ENCODE measurements at places on chromosomes 16 and 17. TPM values are rescaled to one million over a fixed set of nuclear protein-coding genes. Genes with fewer than 3 reads are reported as not detected.

DNA sequence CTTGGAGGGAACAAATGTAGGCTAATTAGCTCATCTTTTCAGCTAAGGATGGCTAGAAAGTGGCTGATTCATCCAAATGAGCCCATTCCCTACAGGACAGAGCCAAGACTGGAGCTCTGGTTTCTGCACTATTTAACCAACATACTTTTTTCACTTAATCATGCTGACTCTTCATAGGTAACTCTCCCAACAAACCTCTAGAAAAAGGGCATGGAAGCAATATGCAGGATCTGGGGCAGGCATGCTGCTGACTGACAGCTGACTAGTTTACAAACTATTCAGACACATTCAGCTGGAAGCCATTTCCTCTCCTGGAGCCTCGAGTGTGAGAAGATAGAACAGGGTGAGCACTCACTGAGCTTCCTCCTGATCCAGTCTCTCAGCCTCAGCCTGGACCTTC lies 6.2 kb downstream of the BECN1 start:
- DNase-seq, result no peak

CSF3 gene
- not detected for total RNA-seq

HYDIN gene
- total RNA-seq, result 0.80 TPM

DNA sequence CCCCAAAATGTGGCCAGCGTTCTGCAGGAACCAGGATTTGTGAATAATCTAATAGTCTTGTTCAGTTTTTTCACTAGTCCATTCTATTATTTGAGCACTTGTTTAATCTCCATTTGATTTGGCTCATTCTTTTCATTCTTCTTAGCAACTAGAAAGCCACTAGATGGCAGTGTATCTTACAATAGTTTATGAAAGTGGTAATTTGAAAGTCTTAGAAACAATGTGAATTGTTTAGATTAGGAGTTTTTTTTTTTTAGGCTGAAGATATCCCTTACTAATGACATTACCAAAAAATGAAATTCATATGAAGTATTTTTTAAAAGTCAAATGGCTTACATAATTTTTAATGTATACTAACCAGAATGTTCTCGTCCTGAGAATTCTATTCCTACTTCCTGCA lies 6.7 kb downstream of the ERI2 start:
- no peak for DNase-seq

FBXW10B gene
- total RNA-seq, result 0.54 TPM

DNA sequence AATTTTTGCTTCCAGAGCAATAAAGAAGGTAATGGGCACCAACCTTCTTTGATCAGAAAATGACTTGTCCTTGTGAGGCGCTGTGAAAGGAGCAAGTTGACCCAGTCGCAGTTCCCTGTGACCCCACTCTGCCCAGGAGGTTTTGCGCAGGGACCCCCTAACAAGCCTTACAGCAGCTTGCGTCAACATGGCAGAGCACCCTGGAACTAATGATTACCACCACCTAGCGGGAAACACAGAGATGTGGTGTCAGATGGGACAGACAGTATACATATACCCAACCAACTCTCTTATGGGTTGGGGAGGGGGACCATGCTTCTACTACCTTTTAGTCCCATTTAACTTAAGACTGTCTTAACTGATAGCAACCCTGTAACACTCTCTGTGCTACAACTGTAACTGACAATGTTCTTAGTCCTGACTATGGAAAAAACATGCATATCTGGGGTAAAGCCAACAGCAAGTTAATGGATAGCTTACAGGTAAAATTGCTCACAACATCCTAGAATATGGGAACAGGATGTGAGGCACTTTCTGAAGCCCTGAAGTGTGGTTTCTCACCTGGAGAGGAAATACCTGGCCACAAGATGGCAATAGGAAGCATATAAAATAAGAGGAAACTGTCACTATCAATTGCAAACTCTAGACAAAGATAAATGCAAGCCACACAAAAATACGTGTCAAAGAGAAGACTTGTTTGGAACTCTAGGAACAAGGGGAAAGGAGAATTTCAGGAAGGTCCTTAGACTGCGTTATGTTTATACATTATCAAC lies 3.0 kb downstream of the KARS1 start:
- no peak for DNase-seq

DNA sequence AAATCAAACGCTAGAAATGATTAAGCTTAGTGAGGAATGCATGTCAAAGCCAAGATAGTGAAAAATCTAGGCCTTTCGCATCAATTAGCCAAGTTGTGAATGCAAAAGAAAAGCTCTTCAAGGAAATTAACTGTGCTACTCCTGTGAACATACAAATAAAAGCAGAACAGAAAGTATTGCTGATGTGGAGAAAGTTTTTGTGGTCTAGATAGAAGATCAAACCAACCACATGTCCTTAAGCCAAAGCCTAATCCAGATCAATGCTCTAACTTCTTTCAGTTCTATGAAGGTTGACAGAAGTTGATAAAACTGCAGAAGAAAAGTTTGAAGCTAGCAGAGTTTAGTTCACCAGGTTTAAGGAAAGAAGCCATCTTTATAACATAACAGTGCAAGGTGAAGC lies 1044.6 kb downstream of the CDH11 start:
- DNase-seq, result no peak

NPIPA8 gene
- total RNA-seq, result 0.18 TPM

MSLN gene
- total RNA-seq, result 1.1 TPM

DNA sequence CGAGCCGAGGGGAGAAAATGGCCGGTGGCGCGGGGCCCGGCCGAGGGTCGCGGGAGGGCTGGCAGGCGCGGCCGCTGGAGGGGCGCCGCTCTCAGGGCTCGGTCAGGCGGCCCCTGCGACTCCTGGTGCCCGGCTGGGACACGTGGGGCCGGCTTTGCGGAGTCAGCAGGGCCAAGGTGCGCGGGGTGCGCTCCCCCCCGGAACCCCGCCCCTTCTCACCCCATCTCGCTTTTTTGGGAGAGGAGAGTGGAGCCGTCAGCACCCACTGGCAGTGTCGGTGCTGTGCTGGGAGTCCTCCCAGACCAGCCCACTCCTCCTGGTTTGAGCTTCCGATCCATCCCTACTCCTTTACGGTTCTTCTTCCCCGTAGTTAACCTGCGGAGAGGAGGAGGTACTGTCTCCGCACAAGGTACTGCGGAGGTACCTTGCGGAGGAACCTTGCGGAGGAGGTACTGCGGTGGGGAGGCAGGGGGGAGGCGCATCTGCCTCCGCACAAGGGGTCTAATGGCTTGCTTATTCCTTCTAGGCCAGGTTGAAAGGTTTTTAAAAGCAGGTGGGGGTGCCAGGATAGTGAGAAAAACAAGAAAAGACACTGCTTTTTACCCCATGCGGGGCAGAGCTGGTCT lies 19.1 kb upstream of the CBX8 start:
- no peak for DNase-seq

GRCh38 chr16:26594666-26595065 lies 472.1 kb upstream of the C16orf82 start:
- no peak for DNase-seq

TLCD2 gene
- total RNA-seq, result 7.0 TPM

GRCh38 chr17:53336281-53336680 lies 486.4 kb upstream of the KIF2B start:
- DNase-seq, result no peak

DNA sequence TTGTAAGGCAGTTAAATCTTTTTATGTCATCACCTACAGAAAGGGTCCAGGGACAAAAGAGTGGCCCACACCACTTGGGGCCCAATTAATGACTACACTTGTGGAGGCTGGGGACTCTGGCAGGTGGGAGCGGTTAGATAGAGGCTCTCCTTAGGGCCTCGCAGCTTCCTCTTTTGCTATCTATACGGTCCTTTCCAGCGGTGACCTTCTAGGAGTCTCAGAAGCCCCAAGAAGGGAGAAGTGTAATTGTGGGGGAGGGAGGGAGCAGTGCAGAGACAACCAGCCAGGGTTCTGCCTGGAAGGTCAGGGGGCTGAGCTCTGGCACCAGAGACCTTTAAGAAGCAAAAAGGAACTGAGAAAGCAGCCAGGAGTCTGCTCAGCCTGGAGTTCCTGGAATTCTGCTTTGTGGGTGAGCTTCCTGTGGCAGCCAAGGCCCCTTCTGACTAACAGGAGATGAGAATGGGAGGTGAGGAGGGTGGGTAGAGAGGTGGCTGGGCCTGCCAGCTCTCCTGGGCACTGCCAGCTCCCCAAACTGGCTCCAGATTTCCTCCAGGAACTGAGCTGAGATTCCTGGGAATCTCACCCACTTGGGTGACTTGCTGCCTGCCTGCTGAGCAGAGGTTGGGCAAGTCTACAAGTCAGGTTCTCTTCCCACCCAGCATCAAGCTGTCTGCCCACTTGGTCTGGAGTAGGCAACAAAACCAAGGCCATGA lies 16.3 kb upstream of the MAP3K14 start:
- DNase-seq, result no peak

DNA sequence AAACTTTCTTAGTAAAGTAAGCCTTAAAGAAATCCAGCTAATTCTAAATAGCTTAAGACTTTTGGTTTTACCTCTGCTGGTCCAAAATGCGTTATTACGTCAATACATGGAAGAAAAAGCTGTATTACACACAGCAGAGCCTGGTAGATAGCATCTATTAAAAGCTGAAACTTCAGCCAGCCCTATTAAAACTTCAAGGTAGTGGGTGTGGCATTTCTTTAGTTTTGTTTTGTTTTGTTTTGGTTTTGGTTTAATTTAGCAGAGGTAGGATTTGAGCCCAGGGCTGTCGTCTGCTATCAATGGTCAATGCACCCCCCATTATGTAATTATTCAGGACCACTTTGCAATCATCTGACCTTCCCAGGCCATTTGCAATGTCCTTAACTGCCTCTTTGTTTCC lies 318.4 kb upstream of the MAF start:
- DNase-seq, result no peak

GRCh38 chr17:74305865-74306654 lies 20.0 kb upstream of the KIF19 start:
- no peak for DNase-seq

DNA sequence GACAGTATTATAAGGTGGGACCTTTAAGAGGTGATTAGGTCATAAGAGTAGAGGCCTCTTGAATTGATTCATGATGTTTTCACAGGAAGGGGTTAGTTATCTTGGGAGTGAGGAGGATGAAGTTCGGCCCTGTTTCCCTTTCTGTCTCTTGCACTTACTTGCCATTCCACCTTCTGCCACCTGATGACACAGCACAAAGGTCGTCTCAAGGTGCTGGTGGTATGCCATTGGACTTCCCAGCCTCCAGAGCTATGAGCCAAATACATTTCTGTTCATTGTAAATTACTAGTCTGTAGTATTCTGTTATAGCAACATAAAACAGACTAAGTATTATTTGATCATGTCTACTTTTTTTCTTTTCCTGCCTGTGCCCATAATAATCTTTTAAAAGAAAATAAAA lies 23.5 kb downstream of the CHD9 start:
- no peak for DNase-seq

DNA sequence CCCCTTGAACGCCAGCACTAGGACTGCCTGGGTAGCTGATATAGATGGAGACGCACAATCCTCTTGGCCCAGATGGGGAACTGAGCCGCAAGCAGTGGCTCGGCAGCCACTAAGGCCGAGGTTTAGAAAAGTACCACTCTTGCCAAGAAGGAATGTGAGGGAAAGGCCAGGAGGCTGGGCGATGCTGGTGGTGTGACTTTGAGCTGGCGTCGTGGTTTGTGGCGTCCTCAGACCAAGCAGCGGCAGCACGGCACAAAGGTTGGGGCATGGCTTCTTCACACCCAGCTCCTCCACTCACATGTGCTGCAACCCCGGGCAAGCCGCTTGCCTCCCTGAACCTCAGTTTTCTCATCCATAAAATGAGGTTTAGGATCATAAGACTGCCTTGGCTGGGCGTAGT lies 15.6 kb downstream of the DCAKD start:
- no peak for DNase-seq

DNA sequence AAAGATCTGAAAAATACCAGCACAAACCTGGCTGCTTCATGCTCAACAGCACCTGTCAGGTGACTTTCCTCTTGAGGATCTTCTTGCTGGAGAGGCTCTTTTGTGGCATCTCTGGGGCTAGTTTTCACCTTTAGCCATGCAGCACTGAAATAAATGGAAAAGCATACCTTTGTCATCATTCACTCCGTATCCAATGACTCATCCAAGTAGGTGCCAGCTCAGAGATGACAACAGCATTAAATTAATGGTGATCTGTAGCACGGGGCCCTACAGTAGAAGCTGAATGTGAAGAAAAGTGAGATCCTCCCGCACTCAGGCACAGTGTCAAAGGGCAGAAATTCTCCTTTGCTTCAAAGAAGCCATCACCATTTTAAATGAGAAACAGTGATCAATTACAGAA lies 32.2 kb downstream of the KIAA0753 start:
- DNase-seq, result peak; percentile 45

- no peak for DNase-seq
Measured at GRCh38 chr16:55605754-55606336, 39.4 kb downstream of the CAPNS2 start.

KCNJ16 gene
- total RNA-seq, result not detected

DNA sequence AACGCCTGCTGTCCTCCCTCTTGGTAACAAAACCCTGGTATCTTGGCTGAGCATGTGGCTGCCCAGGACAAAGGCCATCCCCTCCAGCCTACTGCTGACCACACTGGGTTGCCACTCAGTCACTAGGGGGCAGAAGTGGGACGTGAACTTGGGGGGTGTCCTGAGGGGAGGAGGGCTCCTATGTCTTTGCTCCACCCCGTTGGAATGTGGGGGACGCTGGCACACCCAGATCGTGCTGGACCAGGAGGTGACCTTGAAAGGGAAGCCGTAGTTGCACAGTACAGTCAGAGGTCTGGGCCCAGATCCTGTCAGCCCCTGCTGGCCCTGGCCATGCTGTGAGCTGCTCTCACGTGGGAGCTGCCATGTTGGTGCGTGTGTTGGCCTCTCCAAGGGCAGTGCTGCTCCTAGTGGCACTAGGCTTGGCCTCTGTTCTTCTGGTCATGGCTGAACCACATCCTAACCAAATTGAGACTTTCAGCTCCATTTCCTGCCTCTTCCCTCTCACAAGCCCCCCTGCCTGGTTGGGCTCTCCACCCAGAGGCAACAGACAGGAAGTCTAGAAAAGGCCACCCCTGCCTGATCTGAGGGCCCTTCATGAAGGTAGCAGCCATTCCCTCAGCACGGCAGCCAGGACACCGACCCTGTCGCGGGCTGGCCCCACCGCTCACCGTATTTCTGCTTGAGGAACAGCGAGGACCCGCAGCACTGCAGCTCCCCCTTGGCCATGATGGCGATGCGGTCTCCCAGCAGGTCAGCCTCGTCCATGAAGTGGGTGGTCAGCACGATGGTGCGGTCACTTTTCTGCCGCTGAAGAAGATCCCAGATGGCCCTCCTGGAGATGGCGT lies 29.0 kb upstream of the RNPS1 start:
- peak; percentile 15 for DNase-seq

ODAD4 gene
- 0.69 TPM for total RNA-seq

CNTROB gene
- 60.5 TPM for total RNA-seq

DNA sequence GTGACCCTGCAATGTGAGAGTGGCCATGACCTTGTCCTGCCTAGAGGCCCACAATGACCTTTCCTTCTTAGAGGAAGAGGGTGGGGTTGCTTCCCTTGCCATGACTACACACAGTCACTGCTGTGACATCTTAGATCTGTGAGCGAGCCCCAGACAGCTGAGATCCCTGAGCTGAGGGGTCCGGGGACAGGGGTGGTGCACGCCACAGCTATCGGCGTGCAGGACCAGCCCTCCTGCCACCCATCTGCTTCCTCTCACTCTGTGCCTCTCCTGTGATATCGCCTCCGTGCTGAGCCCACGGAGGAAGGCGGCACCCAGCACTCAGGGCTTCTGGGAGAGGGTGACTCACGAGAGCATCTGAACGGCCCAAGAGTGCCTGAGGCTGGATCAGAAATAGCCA lies 35.2 kb downstream of the KIAA0513 start:
- DNase-seq, result no peak

GRCh38 chr16:8589900-8590688 lies at the start of gene TMEM114:
Gene TMEM114 (minus strand): TSS chr16:8590511. CDS start chr16:8589838, 673 bp downstream.
- DNase-seq, result no peak

- DNase-seq, result no peak
Measured at GRCh38 chr16:51149721-51150164, 1.3 kb downstream of the SALL1 start.

ATP2C2 gene
- 0.67 TPM for total RNA-seq

Data from Panc1 (cell line).